DND-41 (cell line): ENCODE measurements at places on chromosomes 11 and 22.

DNA sequence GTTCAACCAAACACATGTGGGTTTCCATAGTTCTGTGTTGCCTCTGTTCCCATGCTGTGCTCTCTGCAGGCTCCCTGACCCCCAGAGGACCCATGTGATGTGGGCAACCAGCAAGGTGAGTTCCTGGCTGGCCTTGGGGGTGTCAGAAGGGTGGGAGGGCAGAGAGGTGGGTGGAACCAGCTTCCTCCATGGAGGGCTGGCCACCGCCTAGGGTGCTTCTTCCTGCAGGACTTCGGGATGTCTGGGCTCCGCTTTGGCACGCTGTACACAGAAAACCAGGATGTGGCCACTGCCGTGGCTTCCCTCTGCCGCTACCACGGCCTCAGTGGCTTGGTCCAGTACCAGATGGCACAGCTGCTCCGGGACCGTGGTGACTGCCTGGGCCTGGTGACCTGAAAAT lies 14.5 kb upstream of the EXT2 start:
- no peak for DNase-seq

GRCh38 chr11:3738241-3738640 lies 59.1 kb downstream of the NUP98 start:
- DNase-seq = no peak

- DNase-seq = no peak
These were observed 70.3 kb downstream of the SCUBE1 start for GRCh38 chr22:43272869-43273318.

DNA sequence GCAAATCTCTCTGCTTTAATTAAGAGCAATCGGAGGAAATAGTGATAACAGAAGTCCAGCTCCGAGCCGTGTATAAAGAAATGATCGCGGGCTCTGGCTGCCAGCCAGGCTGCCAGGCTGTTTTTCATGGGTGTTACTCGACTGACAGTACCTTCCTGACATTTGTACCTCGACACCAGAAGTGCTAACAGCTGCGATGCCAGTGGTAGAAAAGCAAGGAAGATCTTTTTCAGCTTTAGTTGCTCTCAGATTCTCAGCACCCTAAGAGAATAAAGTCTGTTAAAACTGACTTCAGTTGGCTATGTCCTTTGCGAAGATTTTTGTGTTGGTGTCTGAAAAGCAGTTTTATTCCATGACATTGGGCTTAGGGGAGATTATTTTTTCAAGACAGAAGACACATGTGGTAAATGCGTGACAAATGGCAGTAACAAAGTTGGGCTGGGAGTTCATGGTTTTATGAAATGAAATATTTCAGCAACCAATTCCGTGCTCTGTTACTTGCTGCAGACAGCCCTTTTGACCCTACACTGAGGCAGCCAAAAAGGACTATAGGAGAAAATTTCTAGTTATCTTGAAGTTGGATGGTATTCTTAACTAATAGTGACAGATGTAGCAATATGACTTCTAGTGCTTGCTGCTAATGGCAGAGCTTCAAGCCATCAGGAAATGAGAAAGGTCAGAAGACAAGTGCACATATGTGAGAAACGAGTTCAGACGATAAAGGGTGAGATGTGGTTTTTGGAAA lies 296.2 kb downstream of the CNTN5 start:
- DNase-seq = no peak

DNA sequence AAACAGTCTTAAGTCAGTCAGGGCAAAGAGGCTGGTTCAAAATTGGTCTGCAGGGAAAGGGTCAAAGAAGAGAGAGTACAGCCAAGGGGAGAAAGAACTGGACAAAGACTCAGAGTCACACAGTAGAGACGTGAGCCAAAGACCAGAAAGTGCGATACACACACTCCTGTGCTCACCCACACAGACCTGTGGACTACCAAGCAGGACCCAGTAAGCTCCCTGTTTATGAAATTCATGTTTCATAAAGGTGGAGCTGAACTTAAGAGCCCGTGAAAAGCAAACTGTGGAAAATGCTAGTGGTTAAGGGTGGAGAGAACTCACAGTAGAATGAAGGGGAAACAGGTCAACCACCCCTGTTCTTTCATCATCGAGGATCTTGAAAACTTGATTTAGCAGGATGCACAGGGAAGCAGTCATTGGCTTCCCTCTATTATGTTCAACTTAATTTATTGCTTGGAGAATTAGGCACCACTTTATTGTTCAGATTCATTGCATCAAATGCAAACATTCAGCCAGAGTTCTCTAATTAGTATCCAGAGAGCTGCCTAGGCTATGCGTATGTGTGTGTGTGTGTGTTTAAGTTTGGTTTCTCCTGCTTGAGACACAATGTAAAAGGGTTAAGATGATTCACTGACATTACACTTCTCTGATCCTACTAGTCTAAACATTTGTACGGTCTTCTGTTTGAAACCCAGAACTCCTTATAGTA lies 160.9 kb upstream of the MTMR2 start:
- no peak for DNase-seq

- DNase-seq = no peak
These were observed 54.5 kb downstream of the IGF2 start for GRCh38 chr11:2084721-2085120.

DNA sequence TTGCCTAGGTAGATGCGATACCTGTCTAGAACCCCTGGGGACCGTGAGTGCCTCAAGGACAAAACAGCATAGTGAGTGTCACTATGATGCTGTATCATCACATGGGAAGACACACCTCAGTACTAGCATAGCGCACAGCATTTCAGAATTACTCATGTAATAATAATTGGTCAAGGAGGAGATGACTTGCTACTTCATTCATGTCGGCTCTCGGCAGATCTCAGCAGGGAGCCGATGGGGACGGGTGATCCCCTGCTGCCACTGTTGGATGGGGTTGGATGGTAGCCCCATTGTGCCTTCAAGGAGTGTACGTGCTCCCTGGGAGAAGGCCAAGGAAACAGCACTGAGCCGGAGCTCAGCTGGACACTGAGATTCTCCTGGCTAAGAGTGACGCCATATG lies 186.9 kb downstream of the EFCAB6 start:
- no peak for DNase-seq

DNA sequence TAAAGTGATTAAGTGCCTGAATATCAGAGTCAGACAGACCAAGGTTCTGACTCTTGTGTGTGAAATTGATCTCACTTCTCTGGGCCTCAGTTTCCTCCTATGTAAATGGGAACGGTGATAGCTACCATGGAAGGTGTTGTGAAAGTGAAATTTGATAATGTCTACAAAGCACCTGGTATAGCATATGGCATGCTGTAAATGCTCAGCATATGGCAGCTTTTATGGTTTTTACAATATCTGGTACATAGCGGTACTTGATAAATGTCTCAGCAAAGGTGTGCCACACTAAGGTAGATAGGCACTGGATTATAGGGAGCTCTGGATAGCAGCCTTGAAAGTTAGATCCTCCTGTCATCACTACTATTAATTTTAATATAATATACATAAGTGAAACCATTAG lies 19.9 kb downstream of the POU2AF2 start:
- DNase-seq = no peak

DNA sequence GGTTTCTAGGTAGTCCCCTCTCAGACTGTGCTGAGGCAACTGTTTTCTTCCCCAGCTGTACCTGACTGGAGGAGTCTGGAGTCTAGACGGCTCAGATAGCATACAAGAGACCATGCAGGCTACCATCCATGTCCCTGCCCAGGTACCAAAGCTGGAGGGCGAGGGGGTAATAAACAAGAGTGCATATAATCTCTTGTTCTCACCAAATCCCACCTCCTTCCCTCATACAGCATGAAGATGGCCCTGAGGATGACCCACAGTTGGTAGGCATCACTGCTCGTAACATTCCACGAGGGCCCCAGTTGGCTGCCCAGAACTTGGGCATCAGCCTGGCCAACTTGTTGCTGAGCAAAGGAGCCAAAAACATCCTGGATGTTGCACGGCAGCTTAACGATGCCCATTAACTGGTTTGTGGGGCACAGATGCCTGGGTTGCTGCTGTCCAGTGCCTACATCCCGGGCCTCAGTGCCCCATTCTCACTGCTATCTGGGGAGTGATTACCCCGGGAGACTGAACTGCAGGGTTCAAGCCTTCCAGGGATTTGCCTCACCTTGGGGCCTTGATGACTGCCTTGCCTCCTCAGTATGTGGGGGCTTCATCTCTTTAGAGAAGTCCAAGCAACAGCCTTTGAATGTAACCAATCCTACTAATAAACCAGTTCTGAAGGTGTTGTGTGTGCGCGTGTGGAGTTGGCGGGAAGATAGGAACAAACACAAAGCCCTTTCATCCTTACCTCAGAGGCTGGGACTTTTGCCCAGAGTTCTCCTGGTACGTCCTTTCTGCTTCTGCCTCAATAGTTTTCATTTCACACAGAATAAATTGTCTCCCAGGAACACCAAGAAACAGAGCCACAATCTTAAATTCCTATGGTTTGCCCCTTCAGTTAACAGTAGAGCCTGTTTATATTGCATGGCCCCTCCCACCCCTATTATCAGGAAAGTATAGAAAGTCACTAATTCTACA lies 8.5 kb downstream of the HMBS start:
- peak; percentile 31 for DNase-seq

GRCh38 chr11:36594316-36594989 lies at the start of gene IFTAP:
TSS of gene IFTAP (plus strand) at chr11:36594502. CDS start at chr11:36610104, 15,602 bp downstream.
- no peak for DNase-seq

GRCh38 chr11:120710354-120711131 lies 199.0 kb downstream of the GRIK4 start:
- DNase-seq = no peak

- DNase-seq = no peak
These were observed 5.0 kb downstream of the SNX15 start for GRCh38 chr11:65032216-65032615.

- no peak for DNase-seq
These were observed 26.4 kb upstream of the LUZP2 start for GRCh38 chr11:24470431-24470830.

DNA sequence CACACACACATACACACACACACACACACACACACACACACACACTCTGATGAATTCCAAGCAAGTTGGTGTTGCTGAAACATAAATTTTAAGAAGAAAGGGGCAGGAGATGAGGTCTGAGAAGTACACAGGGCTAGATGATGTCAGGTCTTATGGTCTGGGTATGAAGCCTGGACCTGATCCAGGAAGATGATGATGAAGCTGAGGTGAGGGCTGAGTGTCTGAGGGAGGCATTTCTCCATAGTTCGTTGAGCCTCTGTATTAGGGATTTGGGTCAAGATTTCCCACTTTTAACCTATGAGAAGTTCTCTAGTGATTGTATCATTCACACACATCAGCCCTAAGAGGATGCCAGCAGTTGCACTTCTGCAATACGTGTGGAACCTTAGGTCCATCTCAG lies 32.6 kb downstream of the KREMEN1 start:
- DNase-seq = no peak

DNA sequence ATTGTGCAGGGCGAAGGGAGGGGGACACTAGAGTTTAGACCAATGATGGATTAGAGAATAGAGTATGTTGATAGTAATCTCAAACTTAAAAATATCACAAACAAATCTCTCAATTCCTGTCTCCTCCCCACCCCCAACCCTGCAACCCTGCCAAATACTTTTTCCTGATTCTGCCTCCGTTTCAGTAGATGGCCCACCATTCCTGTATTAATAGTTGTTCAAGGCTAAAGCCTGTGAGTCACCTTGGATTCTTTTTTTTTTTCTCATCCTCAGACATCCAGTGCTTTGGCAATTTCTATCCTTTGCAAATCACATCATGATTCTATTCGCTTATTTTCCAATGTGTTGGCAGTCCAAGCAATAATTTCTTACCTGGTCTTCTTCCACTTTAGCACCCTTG lies 207.9 kb downstream of the DYNC2H1 start:
- no peak for DNase-seq

DNA sequence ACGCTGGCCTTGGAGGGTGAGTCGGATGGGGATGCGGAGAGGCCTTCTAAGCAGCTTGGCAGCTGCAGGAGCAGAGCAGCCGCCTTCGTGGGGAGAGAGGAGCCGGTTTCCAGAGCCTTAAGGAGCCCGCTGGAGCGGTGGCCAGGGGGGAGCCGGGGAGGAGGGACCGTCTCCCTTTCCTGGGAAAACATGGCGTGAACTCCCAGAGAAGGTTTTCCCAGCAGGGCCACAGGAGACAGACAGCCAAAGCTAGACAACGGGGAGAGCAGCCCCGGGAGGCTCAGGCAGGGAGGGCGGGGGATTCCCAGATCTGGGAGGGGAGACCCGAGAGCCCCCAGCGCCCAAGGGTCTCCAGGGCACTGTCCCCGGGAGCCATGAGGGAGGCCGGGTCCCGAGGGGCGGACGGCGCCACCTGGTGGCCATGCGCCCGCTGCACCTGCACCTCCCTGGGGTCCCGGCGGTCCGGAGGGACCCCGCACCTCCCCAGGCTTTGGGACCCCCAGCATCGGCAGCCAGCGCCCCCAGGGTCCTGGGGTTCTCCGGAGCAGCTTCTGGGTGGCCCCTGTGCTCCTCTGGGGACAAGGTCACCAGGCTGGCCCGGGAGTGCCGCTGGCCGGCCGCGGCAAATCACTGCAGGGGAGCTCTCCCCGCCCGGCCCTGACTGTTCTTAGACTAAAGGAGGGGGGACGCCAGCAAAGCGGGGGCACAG lies 2.4 kb upstream of the SYT8 start:
- peak; percentile 67 for DNase-seq

- no peak for DNase-seq
These were observed 6.7 kb downstream of the SMTN start for GRCh38 chr22:31087744-31088215.

- no peak for DNase-seq
These were observed 49.8 kb upstream of the PAK1 start for GRCh38 chr11:77523712-77524111.

DNA sequence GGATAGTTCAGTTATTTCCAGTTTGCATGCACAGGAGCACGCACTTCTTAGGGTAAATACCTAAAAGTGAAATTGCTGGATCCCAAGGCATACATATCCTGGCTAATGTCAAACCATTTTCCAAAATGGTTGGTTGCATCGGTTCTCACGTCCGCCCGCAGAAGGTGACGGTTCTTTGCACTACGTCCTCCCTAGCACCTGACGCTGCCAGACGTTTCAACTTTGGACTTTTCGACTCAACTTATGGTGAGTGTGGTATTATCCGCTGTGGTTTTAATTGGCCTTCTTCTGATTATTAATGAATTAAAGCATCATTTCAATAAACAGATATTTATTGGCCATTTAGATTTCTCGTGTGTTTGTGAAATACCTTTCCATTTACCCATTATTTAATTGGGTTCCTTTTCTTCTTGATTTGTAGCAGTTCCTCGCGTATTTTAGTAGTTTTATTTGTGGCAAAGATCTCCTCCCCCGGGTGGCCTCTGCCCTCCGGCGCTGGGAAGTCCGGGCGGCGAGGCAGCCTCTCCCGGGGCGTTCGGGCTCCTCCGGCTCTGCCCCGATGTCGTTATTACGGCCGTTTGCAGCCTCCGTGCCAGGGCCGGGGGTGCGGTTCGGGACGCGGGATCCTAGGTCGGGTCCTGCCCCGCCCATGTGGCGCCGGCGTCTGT lies at the start of gene JHY:
JHY (plus strand) TSS at position 571 of the 668 bp plus-strand sequence. CDS start 3,091 bp downstream, outside the sequence.
- no peak for DNase-seq

DNA sequence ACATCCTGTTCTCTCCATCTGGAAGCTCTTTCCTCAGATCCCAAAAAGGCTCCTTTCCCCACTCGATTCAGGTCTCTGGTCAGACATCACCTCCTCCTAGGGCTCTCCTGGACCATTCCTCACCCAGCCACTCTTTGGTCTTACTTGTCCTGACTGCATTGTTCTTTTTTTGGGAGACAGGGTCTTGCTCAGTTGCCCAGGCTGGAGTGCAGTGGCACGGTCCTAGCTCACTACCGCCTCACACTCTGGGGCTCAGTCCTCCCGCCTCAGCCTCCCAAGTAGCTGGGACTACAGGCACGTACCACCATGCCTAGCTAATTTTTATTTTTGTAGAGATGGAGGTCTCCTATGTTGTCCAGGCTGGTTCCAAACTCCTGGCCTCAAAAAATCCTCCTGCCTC lies 2.2 kb upstream of the CORO1B start:
- DNase-seq = peak; percentile 4
